Muscle of back (tissue), 13 donors: ENCODE measurements at places on chromosomes 13 and 19. TPM values are rescaled to one million over a fixed set of nuclear protein-coding genes. Genes with fewer than 3 reads are reported as not detected.

VSTM2B gene
- polyA plus RNA-seq = not detected

NCAN gene
- 0.11 TPM for polyA plus RNA-seq

BCAM gene
- polyA plus RNA-seq = 187 TPM

ZNF45 gene
- 13.2 TPM for polyA plus RNA-seq

FOXA3 gene
- polyA plus RNA-seq = not detected

CEACAM7 gene
- polyA plus RNA-seq = not detected

ANGPTL8 gene
- 0.42 TPM for polyA plus RNA-seq

INSL3 gene
- polyA plus RNA-seq = not detected

PPFIA3 gene
- polyA plus RNA-seq = 6.2 TPM

GFY gene
- not detected for polyA plus RNA-seq

MYO1F gene
- 5.0 TPM for polyA plus RNA-seq

RNF113B gene
- not detected for polyA plus RNA-seq

ZNF534 gene
- polyA plus RNA-seq = 0.51 TPM

KLK15 gene
- not detected for polyA plus RNA-seq

LRRC8E gene
- 0.20 TPM for polyA plus RNA-seq

C2CD4C gene
- 0.56 TPM for polyA plus RNA-seq
